ENCODE measurements at places on chromosomes 7 and 10. TPM values are rescaled to one million over a fixed set of nuclear protein-coding genes. Genes with fewer than 3 reads are reported as not detected.

- H3K27me3 ChIP-seq = no peaks in the 10 kb centered on the region
- peak; percentile 78 for DNase-seq
- H3K36me3 ChIP-seq = no peaks in the 10 kb centered on the region
These were observed at the start of gene NYAP1 for GRCh38 chr7:100483722-100484672. NYAP1 (plus strand) TSS chr7:100483927; CDS start chr7:100485312, 1,385 bp downstream.

DNA sequence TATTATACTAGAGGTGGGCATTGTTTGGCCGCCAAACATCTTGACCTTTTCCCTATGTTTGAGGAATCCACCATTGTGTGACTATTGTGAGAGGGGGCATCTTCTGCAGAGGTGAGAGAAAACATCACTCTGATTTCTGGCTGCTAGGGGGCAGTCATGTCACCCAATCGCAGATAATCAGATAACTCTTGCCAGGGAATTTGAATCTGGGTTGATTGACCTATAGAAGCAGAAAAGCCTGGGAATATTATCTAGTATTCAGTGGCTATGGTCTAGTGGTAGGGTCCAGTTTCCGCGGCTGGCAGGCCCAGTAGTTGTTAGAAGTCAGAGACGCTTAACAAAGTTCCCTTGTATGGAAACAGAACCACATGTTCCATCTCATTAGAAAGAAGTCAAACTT, 808.5 kb downstream of the PHTF2 start:
- no peak overlapping the region for H3K4me3 ChIP-seq
- H3K4me1 ChIP-seq = no peaks in the 10 kb centered on the region
- H3K36me3 ChIP-seq = no peaks in the 10 kb centered on the region
- H3K27ac ChIP-seq = no peak overlapping the region
- H3K27me3 ChIP-seq = no peaks in the 10 kb centered on the region

- no peaks in the 10 kb centered on the region for H3K4me1 ChIP-seq
- H3K27ac ChIP-seq = no peak overlapping the region
- no peak for DNase-seq
- no peak overlapping the region for H3K4me3 ChIP-seq
These were observed 236.3 kb downstream of the HTR7 start for GRCh38 chr10:90621577-90621976.

DNA sequence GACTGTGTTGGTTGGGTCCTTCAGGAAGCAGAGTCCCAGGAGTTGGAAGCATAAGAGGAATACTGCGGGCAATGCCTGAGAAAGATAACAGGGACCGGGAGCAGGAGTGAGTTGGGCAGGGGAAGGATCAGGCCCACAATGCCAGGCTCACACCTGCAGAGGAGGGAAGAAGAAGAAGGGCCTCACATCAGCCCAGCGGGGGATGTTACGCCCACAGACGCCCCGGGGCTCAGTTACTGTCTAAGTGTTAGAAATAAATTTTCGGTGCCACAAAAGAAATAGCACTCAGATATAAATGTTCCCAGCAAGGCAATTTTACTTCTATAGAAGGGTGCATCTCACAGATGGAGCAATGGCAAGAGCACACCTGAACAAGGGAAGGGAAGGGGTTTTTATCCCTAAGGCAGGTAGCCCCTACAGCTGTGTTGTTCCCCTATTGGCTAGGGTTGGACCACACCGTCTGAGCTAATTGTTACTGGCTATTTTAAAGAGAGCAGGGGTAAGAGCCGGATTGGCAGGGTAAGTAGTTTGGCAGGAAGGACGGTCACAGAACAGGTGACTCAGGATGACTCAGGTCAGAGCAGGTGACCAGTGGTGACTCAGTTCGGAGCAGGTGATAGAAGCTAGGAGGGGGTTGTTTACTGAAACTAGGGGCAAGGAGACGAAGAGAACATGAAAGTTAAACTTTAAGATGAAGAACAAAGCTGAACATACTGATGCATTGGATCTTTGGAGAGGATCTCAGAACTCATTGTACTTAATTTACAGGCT, at the start of gene NOS3:
TSS of gene NOS3 (plus strand) at position 602 of the 771 bp plus-strand sequence. CDS start 2,787 bp downstream, outside the sequence.
- DNase-seq = no peak
- no peak within 1 kb of the TSS for H3K4me3 ChIP-seq

DNA sequence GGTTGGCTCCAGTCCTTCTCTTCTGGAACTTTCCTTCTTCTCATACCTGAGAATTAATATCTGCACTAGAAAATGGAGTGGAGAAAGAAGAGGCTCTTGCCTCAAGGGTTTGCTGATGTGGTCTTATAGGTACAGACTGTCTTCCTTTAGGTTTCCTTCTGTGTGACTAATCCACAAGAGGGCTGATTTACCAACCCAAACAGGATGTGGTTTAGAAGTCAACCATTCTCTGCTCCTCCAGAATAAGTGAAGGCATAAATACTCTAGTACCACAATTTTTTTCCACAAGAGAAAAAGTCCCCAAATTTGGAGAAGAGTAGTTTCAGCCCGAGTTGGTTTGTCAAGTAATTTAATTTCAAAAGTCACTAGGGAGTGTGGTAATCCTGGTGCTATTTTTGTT, 85.8 kb downstream of the NRP1 start:
- peaks cover 30% of the 10 kb centered on the region for H3K36me3 ChIP-seq
- H3K27ac ChIP-seq = no peak overlapping the region
- no peaks in the 10 kb centered on the region for H3K27me3 ChIP-seq
- H3K4me3 ChIP-seq = no peak overlapping the region

GRCh38 chr7:906776-907157, 30.4 kb downstream of the GET4 start:
- H3K36me3 ChIP-seq = no peaks in the 10 kb centered on the region
- H3K27me3 ChIP-seq = no peaks in the 10 kb centered on the region
- no peak overlapping the region for H3K4me3 ChIP-seq

DNA sequence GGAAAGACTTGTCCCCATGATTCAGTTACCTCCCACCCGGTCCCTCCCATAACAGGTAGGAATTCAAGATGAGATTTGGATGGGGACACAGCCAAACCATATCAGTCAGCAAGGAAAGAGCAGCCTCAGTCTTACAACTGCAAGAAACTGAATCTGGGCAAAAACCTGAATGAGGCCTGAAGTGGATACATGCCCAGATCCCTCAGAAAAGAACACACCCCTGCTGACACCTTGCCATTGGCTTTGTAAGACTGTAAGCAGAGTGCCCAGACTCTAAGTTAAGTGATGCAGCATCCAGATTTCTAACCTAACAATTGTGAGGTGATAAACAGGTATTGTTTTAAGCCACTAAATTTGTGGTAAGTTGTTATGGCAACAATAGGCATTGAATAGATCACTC, 670.8 kb downstream of the SORCS1 start:
- no peak overlapping the region for H3K27ac ChIP-seq
- no peaks in the 10 kb centered on the region for H3K27me3 ChIP-seq
- no peak overlapping the region for H3K4me3 ChIP-seq
- no peak for DNase-seq
- no peaks in the 10 kb centered on the region for H3K4me1 ChIP-seq

DNA sequence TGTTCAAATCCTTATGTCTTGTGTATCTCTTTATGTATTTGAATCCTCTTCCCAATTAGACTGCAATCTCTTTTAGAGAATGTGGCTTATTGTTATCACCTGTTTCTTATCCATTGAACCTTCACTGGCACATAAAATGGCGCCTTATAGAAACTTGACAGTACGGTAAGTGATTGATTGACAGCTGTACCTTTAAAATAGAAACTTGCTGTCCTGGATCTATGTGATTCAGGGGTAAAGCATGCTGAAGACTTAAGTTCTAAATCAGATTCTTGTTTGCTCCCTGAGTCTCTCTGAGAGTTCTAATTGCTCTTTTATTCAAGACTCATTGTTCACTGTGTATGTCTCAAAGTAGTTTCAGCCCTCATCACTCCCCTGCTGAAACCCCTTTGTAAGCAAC, 91.3 kb downstream of the CACNB2 start:
- no peak overlapping the region for H3K27ac ChIP-seq
- H3K4me1 ChIP-seq = no peaks in the 10 kb centered on the region
- DNase-seq = no peak
- no peaks in the 10 kb centered on the region for H3K36me3 ChIP-seq

DNA sequence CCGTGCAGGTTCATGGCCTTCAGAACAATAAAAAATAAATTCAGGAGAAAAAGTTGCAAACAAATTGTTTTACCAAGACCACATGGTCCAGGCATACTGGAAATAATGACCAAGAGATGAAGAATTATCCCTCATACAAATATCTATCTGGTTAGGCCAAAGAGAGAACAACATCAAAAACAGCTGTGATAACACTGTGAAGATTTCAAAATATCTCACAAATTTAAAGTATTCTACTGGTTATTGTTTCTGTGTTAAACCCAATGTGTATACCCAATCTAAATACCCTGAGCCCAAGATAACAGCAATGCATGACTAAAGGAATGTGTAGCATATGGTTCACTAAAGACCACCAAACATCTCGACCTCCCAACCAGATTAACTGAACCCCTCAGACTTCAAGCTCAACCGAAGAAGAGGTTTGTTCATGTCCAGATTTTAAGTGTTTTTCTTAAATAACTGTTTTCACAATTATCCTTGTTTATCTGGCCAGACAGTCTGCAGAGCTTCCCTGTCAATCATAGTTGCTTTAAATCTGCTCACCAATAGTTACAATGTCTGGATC, 10.9 kb downstream of the OR9A2 start:
- H3K4me3 ChIP-seq = no peak overlapping the region
- no peaks in the 10 kb centered on the region for H3K36me3 ChIP-seq
- H3K4me1 ChIP-seq = no peaks in the 10 kb centered on the region
- no peaks in the 10 kb centered on the region for H3K27me3 ChIP-seq

GRCh38 chr7:101575721-101576120, 53.4 kb downstream of the MYL10 start:
- no peaks in the 10 kb centered on the region for H3K36me3 ChIP-seq
- no peaks in the 10 kb centered on the region for H3K4me1 ChIP-seq
- no peak for DNase-seq
- no peak overlapping the region for H3K27ac ChIP-seq
- H3K4me3 ChIP-seq = no peak overlapping the region
- H3K27me3 ChIP-seq = no peaks in the 10 kb centered on the region

DNA sequence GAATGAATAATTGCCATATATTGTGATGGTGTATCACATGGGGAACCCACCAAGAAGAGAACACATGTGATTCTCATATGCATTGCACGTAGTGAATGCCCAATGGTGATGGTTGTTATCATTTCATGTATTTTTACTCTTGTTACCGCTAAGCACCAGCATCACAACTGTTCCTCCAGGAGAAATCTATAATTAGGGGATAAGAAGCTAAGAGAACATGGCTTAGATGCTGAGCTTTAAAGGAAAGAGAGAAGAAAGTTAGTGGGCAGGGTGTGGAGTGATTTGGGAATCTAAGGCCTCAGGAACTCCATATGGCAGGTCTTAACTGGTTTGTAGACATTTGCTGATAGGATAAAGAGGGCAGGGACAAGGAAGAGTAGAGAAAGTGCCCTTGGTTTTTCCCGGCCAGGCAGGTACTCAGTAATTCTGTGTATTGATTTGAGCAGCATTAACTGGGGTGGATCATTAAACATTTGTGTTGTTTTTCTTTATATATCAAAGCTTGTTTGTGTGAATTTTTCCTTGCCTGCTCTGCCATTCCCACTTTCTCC, 145.9 kb downstream of the LRRC4 start:
- H3K36me3 ChIP-seq = peaks cover 13% of the 10 kb centered on the region
- H3K27me3 ChIP-seq = no peaks in the 10 kb centered on the region
- H3K4me3 ChIP-seq = no peak overlapping the region
- DNase-seq = no peak
- no peaks in the 10 kb centered on the region for H3K4me1 ChIP-seq

GRCh38 chr7:115475761-115476385, 554.0 kb downstream of the MDFIC start:
- peaks cover 5% of the 10 kb centered on the region for H3K4me1 ChIP-seq
- no peaks in the 10 kb centered on the region for H3K36me3 ChIP-seq
- no peak overlapping the region for H3K27ac ChIP-seq
- H3K27me3 ChIP-seq = peaks cover 4% of the 10 kb centered on the region

DNA sequence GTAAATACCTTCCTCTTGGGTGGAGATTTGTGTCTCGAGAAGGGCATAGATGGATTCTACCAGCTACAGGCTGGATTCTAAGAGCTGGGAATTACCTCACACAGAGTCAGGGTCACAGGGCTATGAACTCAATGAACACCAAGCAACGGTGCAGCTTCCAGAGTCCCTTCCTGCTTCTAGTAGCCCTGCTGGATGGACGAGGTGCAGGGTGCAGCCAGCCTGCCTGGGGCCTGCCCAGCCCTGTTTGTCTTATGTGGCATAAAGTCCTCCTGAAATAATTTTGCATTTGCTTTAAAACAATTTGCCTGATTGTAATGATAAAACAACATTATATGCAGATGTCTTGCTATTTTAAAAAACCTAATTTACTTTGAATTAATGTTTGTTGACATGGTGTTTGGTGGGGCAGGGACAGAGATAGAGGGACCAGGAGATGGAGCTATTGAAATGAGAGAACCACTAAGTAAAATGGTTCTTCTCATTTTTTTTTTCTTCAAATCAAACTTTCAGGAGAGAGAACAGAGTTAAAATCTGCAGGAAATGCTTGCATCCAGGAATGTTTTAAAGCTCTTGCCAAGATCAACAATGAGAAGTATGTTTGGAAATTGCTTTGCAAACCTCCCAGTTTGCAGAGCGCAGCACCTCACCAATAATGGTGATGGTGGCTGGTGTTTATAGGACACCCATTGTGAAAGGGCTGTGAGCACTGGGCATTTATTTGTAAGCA, 305.4 kb upstream of the PODXL start:
- no peaks in the 10 kb centered on the region for H3K4me1 ChIP-seq
- H3K4me3 ChIP-seq = no peak overlapping the region
- DNase-seq = no peak

GRCh38 chr10:20202337-20202736, 386.1 kb downstream of the PLXDC2 start:
- no peak for DNase-seq
- H3K4me1 ChIP-seq = no peaks in the 10 kb centered on the region
- H3K36me3 ChIP-seq = no peaks in the 10 kb centered on the region
- H3K4me3 ChIP-seq = no peak overlapping the region
- no peaks in the 10 kb centered on the region for H3K27me3 ChIP-seq
- H3K27ac ChIP-seq = no peak overlapping the region

DNA sequence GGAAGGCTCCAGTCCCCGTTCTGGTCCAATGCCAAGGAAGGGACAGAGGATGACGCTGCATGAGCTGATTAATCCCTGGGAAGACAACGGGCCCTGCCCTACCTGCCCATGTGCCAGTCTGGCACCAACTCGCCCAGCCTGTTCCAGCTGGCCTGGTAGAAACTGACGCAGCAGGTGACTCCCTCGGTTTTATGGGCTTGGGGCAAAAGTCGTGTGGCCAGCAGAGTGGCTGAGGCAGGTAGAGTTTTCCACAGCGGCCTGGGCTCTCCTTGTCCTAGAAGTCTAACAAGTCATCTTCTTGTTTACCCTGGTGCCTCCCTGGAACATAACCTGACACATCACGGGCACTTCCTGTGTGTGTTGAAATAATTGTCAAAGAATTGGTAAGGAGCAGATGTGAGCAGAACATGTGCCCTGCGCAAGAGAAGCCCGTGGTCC, 20.4 kb upstream of the LMTK2 start:
- H3K27ac ChIP-seq = no peak overlapping the region
- H3K36me3 ChIP-seq = no peaks in the 10 kb centered on the region
- no peaks in the 10 kb centered on the region for H3K27me3 ChIP-seq
- DNase-seq = no peak
- H3K4me1 ChIP-seq = no peaks in the 10 kb centered on the region

GRCh38 chr10:110609605-110610004, 34.5 kb upstream of the RBM20 start:
- no peak for DNase-seq
- no peaks in the 10 kb centered on the region for H3K4me1 ChIP-seq
- H3K27ac ChIP-seq = no peak overlapping the region
- no peaks in the 10 kb centered on the region for H3K27me3 ChIP-seq
- H3K36me3 ChIP-seq = peaks cover under 1% of the 10 kb centered on the region

The PGAM1 gene
- polyA plus RNA-seq = 178 TPM

The ASIC3 gene
- 0.22 TPM for polyA plus RNA-seq

The HNRNPF gene
- polyA plus RNA-seq = 64.5 TPM

The SORBS1 gene
- 38.3 TPM for polyA plus RNA-seq

The FAM25C gene
- polyA plus RNA-seq = not detected

The ADAM22 gene
- 0.04 TPM for polyA plus RNA-seq

The KCNH2 gene
- polyA plus RNA-seq = not detected

All from liver (tissue), 10 donors.